Gastroesophageal sphincter (tissue), 4 donors: ENCODE measurements at places on chromosomes 12 and 14.

GRCh38 chr12:25761356-25761755 lies 197.1 kb upstream of the RASSF8 start:
- ATAC-seq: no peak

DNA sequence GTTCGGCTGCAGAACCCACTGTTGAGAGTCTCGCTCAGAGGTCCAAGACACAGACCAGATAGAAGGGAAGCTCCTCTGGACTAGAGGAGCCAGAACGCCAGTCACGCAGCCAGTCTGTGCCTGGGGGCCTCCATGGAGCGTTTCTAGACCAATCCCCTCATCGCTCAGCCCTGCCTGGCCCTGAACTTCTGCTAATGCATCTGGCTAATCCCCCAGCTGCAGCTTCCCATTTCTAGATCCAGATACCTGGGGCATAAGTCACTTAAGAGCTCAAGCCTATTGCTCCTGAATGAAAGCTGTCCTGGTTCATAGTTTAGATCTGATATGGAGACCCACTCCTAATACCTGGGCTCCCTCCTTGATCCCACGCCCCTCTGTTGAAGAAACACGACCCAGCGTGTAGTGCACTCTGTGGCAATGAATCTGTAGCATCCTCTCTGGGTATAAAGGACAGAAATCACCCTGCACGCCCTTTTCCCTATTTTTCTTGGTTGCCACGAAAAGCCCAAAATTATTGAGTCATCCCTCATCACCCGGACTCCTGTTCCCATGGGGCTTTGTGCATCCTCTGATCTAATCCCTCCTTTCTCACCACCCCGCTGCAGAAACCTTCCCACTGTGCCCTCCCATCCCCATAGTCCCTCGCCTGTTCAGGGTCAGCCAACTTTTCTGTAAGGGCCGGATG lies 341.6 kb upstream of the FKBP4 start:
- no peak for ATAC-seq

- no peak for ATAC-seq
These were observed 13.5 kb downstream of the SRGAP1 start for GRCh38 chr12:63857771-63858670.

DNA sequence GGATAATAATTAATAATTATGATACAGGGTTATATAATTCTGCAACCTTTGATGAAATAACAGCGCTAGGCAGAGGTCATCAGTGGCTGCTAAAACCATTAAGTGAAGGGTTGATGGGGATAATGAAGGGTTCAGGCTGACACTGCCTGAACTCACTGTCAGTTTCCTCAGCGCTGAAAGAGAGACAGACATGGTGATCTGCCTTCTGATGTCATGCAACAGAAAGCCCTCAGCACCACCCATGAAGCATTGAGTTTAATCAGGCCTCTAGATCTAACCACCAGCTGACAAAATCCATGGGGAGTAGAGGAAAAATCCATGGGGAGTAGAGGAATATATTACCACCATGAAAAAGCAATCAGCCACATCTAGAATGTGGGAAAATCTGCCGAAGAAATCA lies 107.6 kb downstream of the PTPRB start:
- no peak for ATAC-seq

DNA sequence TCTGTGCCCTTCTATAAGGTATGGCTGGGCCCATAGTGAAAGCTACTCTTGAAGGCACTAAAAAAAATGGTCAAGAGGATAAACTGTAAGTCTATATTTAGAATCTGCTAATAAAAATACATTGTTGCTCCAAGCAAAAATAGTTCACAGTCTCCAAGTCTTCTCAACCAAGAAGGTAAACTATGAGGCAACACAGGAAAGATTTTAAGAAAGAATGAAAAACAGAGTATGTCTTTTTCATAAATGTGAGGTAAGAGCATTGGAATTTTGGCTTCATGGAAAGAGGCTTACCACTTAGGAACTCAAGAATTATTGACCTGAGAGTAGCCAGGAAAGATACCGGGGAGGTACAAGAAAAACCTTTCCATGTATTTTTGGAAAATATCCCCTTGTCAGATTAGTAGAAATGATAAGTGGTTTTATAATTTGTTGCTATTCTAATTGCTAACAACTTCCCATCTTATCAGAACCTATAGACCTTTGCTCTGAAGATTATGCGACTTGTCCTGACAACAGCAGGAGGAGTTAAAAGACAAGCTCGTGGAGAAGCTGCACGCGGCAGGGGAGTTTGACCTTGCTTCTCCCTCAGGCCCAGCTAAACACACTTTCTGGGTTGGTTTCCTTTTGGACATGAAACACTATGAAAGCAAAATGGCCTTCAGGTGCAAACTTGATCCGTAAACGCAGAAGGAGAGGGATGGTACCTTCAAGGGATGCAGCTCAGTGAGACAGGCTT lies 238.1 kb downstream of the FOXN3 start:
- no peak for ATAC-seq

GRCh38 chr12:52587563-52587962 lies 13.7 kb downstream of the KRT72 start:
- ATAC-seq: no peak

DNA sequence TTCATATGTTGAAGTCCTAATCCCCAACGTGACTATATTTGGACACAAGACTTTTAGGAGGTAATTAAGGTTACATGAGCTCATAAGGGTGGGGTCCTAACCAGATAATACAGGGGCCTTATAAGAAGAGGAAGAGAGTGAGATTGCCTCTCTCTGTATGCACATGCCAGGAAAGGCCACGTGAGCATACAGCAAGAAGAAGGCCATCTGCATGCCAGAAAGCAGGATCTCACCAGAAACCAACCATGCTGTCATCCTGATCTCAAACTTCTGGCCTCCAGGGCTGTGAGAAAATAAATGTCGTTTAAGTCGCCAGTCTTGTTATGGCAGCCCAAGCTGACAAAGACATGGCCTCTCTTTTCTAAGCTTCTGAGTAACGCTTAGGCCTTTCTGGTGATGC lies 69.0 kb upstream of the GPHB5 start:
- ATAC-seq: no peak

DNA sequence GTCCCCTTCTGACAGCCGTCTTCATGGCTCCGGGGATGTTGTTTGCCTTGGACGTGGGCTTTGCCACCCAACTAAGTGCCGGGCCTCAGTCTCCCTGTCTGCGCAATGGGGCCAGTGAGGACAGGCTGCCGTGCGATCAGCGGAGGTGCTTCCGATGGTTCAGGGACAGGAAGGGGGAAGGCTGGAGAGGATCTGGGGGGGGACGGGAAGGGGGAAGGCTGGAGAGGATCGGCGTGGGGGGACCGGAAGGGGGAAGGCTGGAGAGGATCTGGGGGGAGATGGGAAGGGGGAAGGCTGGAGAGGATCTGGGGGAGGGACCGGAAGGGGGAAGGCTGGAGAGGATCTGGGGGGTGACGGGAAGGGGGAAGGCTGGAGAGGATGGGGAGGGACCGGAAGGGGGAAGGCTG lies 3.4 kb downstream of the MMP17 start:
- no peak for ATAC-seq

DNA sequence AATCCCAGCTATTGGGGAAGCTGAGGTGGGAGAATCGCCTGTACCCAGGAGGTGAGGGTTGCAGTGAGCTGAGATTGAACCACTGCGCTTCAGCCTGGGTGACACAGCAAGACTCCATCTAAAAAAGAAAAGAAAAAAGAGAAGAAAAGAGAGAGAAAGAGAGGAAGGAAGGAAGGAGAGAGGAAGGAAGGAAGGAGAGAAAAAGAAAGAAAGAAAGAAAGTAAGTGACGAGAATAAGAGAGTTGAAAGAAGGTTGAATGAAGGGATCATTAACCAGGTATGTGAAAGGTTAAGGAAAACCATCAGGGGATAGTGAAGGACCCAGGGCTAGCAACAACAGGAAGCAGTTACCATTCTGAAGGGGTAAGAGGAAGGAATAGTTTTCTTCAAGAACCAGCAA lies 4.2 kb upstream of the DTD2 start:
- ATAC-seq: no peak
